Head of caudate nucleus (tissue), 42 donors: ENCODE measurements at places on chromosomes 7 and 10.

DNA sequence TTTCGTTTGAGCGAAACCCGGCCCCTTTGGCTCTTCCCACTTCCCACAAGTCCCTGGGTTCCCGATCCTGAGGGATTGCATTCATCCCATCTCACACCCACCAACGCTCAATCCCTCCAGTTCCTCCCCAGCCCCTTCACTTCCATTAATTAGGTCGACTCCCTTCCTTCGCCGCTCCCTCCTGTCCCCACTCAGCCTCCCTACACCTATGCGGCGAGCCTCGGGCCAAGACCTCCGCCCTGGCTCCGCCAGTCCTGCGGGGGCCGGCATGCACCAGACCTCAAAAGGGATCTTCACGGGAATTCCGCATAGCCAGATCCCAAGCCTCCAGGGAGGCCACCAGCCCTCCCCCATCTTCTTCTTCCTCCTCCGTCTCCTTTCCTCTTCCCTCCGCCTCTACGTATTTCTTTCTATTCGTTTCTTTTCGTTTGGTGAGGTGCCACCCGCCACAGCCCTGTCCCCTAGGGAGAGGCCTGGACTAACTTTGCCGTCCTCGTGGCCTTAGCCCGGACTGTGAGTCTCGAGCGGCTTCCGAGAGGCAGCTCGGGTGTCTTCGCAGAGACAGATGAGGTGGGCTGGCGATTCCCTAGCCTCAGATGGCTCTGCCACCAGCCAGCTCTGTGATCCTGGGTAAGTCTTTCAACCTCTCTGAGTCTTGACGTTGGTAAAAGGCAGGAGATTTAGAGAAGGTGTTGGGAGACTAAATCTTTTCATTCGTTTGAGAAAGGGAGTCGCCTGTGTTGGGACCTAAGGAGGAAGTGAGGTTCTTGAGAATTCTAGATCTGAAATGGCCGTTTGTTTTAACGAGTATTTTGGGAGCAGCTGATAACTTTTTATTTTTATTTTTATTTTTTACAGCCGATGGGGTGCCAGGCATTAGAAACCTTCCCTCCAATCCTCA is 8.1 kb upstream of the LBX1 start:
- DNase-seq: no peak

DNA sequence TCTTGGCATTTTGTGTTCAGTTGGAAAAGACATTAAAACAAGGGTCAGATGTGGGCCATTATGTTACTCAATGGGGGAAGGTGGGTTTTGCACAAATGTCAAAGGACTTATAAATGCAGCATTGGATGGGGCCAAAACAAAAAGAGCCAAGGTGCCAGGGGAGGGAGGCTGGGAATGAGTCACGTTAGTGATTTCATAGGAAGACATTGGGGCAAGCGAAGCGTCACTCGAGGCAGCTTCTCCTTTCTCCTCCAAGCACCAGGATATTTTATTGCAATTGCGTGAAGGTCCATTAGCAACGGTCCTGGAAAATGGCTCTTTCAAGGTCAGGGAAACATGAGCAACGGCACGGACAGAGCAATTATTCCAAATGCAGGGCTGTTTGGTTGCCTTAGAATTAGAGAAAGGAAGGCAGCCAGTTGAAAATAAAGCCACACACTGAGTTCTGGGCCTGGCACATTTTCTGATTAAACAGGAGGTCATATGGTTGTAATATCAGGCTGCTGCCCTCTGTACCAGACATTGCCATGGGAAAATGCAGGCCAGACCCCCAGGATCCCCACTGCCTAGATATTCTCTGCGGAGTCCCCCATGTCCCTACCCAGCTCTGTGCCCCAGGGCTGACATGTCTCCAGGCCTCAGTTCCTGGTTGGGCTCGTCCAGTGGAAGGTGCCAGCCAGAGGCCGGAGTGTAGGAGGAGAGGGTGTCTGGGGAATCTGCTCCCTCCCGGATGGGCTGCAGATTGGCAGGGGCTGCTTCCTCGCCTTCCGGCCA is 63.3 kb upstream of the NANOS1 start:
- DNase-seq: no peak

DNA sequence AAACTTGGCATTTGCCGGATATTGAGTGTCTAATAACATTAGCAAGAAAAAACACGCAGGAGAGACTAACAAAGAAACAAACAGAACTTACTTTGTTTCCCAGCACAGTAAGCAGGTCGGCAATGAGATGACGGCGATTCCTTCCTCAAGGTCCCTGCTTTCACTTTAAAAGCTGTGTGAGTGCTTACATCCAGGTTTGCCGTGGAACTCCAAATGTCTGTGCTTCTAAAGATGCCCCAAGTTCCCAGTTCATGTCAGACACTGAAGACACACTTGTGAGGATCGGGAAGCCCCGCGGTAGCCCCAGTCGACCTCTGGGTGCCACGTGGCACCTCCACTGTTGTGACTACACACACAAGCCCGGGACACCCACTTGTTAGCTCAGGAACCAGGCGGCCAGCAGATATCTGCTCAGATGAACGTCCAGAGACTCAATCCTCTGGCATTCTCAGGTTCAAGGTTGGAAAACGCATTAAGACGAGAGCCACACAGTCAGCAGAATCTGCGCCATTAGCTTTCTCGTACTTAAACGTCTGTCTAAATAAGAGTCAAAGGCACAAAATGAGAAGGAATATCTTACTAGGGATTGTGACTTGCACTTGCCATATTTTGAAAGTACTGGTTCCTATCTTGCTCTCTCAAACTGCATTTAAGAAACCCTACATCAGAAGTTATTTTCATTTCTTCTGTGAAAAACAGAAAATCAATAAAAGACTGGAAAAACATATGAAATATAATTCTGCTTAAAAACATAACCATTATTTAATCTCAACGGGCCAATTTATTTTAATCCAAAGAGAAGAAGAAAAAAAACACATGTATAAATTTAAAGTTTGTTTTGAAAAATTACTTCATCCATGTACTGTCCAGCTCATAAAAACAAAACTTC is 207.6 kb upstream of the KLF14 start:
- no peak for DNase-seq

DNA sequence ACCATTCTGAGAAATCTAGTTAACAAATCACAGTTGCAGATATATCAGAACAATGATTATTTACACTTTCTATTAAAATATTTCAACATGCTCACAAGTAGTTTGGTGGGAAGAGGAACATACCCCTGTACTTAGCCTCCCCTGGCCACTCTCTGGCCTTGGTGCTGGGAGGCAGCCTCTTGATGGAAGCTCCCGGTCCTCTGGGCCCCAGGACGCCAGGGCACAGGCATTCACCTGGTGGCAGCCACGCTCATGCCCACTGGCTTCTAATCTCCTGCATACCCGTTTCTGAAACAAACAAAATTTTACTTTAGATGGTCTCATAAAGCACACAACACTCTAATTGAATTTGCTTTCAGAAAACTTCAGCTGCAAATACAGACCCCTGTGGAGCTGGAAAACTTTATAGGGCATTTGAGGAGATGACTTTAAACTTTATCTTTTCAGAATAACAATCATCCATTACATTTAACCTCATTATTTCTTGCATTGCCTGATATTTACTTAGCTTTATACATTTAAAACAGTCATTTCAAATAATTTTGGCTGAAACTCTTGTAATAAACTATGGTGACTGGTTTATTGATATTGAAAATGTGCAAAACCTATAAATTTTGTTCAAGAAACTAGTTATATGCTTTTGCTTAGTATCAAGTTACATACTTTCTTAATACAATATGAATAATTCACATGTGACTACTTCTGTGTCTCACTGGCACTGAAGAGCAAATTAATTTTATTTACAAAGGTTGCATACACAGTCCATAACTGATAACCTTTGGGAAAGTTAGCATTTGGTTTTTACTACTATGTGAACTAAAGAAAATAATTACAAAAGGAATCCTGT is 30.8 kb downstream of the C10orf143 start:
- DNase-seq: no peak

DNA sequence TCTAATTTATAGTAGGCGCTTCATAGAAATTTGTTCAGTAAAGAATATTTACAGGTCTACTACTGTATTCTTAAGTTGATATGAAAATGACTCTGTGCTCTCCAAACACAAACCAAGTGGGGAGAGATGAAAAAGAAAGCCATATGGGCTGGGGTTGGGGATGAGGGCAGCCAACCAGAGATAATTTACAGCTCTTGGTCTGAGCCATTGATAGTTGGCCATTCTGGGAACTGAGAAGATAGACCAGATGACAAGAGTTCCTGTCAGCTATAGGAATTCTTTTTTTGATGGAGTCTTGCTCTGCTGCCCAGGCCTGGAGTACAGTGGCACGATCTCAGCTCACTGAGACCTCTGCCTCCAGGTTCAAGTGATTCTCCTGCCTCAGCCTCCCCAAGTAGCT is 57.4 kb downstream of the LAMB4 start:
- no peak for DNase-seq

GRCh38 chr7:139875821-139876241 is 46.8 kb downstream of the TBXAS1 start:
- DNase-seq: no peak

DNA sequence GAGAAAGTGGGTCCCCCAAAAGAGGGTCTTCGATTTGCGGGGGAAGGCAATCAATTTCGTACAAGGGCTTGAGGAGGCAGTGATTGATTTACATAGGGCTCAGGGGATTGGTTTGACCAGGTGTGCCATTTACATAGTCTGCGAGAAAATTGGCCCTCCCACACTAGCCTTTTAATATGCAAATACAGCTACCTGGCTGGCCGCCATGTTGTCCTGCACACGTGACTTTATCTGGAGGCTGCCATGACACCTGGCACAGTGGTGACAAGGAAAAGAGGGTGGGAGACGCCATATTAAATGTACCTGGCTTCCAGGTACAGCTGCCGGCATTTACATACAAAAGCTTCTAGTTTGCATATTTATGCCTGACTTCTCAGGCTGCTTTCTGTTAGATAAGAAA is 1577.2 kb upstream of the LRRTM3 start:
- DNase-seq: no peak

DNA sequence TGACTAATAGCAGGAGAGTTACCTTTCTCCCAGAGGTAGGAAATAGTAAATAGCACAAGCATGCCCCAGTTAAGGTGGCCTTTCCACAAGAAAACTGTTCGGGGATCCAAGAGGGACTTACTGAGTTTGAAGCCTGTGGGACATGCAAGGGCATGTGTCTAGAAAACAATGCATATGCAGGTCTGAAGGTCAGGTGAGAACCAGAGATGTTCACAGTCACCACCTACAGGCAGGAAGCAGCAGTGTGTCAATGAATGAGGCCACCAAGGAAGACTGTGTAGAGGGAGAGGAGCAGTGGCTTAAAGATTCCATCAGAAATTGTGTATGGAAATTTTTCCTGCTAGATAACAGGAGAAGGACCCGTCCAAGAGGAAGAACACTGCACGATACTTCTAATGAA is 66.0 kb downstream of the CALD1 start:
- no peak for DNase-seq

DNA sequence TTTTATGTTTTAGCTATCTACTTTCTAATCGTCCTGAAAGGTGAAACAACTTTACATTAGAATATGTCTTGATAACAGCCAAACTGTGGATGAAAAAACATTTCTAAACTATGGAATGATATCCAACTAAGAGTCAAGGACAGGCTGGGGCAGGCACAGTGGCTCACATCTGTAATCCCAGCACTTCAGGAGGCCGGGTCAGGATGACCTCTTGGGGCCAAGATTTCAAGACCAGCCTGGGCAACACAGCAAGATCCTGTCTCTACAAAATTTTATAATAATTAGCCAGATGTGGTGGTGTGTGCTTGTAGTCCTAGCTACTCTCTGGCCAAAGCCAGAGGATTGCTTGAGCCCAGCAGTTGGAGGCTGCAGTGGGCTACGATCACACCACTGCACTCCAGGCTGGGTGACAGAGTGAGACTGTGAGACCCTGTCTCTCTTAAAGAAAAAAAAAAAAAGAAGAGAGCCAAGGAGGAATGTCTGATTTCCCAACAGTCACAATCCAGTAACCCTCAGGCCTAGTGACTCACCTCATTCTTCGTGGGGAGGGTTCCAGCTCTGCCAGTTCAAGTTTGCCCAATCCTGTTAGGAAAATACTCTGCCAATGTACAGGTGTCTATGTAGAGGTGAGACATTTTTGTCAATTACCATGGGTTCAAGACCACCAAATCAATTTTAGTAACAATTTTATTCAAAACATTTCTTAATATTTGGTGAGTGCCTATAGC is 14.6 kb upstream of the FZD1 start:
- DNase-seq: no peak

- DNase-seq: no peak
These were observed 97.6 kb upstream of the GPR22 start for GRCh38 chr7:107372298-107372697.

- DNase-seq: no peak
These were observed 16.4 kb upstream of the C10orf120 start for GRCh38 chr10:122716025-122716424.

DNA sequence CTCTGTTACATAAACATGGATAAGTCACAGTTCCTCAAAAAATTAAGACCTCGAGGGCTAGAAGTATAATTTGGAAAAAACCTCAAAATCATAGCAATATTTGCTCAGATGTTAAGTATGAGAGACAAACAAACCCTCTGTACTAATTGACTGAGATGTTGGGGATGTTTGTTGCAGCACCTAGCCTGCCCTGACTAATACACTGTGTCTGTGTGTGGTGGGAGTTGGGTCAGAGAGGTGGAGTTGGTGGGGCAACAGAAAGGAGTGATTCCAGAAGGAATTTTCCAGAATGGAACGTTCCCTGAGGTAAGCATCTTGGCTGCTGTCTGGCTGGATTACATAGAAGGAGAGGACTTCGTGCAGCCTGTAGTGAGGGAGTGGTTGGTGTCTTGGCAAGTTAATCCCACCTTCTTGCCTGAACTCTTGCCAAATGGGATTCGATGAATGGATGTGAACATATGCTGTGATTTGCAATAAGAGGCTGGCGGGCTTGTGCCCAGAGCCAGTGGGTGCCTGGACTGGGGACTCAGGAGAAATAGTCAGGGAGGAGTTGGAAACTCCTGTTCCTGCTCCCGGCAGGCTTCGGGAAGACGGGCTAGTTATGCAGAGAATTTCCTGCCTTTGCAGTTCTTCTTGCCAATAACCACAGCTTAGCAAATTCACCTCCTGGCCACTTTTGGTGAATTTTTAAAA is 9.3 kb upstream of the FAM180A start:
- DNase-seq: peak; percentile 46

DNA sequence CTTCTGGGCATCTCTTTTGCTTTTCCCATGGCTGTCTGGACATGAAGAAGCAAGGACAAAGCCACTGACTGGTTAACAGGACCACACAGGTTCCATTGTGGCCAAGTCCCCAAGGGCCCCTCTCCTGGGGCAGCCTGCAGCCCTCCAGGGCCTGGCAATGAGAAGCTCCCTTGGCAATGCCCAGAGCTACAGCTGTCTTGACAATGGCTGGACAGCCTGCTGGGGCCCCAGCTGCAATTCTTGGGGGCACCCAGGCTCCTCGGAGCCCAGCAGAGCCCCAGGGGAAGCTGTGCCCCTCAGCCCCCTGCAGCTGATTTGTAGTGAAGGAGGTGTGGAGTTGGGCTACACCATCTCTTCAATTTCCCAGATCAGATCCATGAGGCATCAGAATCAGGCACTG is 384.9 kb upstream of the PODXL start:
- no peak for DNase-seq

GRCh38 chr10:50398823-50399222 is 147.5 kb upstream of the ASAH2 start:
- DNase-seq: no peak

GRCh38 chr10:42956045-42956444 is 120.8 kb upstream of the RET start:
- DNase-seq: no peak

GRCh38 chr7:37577412-37577811 is 106.2 kb upstream of the GPR141 start:
- DNase-seq: no peak
